Stimulated activated CD4-positive, alpha-beta T cell treated with anti-CD3 and anti-CD28 coated beads, Interleukin-12 subunit alpha, Interleukin-12 subunit beta, amount 100 ng/mL, for 24 hours (primary cell): ENCODE measurements at places on chromosomes 2 and 18.

GRCh38 chr2:15460112-15460620, 101.0 kb downstream of the NBAS start:
- no peak for DNase-seq

DNA sequence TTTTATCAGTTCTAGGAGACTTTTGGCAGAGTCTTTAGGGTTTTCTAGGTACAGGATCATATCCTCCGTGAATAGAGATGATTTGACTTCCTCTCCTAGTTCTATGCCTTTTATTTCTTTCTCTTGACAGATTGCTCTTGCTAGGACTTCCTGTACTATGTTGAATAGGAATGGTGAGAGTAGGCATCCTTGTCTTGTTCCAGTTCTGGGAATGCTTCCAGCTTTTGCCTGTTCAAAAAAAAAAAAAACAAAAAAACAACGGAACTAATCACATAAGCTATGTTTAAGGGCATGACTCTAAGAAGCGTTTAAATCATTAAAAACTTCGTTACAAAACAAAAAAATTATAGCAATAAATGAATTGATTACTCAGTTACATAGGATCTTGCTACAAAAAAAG, 145.7 kb downstream of the NUP35 start:
- DNase-seq, result no peak

- DNase-seq, result no peak
Measured at GRCh38 chr18:69980982-69981804, 33.5 kb upstream of the CD226 start.

DNA sequence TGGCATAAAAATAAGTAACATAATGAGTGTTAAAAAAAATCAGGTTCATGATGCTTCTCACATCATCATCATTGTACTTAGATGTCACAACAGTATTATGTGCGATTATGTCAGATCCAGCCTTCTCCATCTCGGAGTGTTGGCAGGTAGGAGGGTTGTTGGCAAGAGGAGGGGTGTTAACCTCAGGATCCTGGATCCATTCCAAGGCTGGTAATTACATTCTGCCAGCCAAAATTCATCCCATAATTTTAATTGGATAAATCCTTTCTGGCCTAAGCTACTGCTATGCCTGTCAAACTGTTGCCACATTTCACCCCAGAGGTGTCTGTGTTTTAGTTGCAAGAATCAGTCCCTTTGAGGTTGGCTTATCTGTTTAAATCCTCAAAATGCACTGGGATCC, 891 bp upstream of the FTCDNL1 start:
- no peak for DNase-seq

DNA sequence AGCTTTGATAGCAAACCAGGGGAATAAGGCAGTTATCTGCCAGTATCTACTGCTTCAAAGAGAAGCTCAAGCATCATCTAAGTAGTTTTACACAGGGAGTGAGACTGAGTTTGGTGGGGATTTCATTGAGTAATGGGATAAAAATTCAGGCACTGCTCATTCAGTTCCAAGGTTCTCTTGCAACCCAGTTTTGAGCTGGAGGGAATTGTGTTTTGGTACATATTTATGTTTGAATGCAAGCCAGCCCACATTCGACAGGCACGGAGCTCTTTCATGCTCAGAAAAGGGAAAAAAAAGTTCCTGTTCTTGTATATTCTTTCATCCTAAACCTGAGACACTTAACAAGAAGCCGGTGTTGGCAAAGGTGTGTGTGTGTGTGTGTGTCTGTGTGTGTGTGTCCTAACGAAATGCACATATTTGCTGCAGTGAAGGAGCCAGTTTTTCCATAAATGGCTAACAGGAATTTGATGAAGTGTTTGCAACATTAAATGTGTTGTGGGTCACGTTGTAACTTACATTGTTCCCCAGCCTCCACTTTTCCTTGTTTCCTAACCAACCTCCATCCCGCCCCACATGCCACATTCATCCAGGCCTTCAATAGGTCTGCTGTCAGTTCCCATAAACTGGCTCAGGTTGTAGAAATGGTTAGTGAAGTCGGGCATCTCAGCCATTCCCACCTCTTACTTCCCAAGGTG, 311.1 kb downstream of the TXNL1 start:
- no peak for DNase-seq
